ENCODE measurements at places on chromosomes 2 and 18.
A peak's percentile ranks its signal among the peaks of the same experiment; 100 is the strongest.

GRCh38 chr18:8865934-8866333 is 160.6 kb downstream of the MTCL1 start:
- no peak for DNase-seq

DNA sequence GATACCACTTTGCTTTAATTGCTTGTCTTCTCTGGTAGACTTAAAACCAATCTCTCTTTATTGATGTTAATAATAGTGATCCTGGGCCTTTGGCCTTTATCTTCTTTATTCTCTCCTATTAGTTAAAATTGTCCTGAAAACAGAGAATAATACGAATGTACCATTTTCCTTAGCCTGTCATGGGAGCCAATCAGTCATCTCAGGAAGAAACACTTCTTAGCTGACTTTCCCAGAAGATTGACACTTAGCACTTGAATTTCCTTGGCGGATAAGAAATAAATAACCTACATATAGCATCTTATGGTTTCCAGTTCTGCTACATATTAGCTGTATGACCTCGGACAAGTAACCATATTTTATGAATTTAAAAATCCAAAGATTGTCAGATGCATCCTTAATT is 338.4 kb upstream of the SLC14A2 start:
- DNase-seq: no peak

DNA sequence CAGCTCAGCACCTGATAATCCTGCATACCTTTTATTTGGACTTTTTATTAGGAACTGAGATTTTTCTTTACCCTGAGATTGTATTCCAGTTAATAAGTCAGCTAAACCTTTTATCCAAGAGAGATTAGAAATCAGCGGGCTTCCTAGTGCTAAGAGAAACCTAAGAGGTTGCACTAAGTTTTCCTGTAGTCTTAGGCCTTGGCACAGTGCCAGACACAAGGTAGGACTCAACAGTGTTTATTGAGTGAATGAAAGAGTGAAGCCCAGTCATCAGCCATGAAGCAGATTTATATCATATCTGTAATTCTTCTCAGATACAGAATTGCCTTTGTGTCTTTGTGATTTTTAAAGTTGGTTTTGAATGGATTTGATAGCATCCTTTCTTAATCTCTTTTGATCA is 13.6 kb downstream of the OTX1 start:
- no peak for DNase-seq

- peak; percentile 25 for DNase-seq
Measured at GRCh38 chr18:56748698-56749268, 97.6 kb downstream of the WDR7 start.
